ENCODE measurements at places on chromosomes 2 and 18.

GRCh38 chr2:208183526-208183925 lies 6.3 kb downstream of the C2orf80 start:
- DNase-seq = no peak

DNA sequence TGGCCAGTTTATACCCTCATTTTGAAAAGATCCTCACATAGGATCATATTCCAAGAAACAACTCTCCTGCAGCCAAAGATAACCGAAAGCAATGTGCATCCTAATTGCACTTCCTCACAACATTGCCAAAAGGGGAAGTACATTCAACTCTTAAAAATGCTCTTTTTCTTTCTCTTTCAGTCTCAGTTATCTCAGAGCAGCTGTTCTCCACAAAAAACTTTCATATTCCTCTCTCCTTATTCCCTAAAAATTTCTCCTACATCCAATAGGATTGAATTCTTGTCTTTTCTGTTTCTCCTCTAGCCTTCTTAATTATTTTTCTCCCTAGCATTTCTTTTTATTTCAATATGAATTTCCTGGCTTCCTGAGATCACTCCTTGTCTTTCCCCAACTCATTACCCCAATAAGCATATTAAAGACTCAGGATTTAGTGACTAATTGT lies 7.4 kb upstream of the VRK2 start:
- DNase-seq = no peak

GRCh38 chr2:20486571-20486970 lies 39.7 kb downstream of the RHOB start:
- peak; percentile 28 for DNase-seq

DNA sequence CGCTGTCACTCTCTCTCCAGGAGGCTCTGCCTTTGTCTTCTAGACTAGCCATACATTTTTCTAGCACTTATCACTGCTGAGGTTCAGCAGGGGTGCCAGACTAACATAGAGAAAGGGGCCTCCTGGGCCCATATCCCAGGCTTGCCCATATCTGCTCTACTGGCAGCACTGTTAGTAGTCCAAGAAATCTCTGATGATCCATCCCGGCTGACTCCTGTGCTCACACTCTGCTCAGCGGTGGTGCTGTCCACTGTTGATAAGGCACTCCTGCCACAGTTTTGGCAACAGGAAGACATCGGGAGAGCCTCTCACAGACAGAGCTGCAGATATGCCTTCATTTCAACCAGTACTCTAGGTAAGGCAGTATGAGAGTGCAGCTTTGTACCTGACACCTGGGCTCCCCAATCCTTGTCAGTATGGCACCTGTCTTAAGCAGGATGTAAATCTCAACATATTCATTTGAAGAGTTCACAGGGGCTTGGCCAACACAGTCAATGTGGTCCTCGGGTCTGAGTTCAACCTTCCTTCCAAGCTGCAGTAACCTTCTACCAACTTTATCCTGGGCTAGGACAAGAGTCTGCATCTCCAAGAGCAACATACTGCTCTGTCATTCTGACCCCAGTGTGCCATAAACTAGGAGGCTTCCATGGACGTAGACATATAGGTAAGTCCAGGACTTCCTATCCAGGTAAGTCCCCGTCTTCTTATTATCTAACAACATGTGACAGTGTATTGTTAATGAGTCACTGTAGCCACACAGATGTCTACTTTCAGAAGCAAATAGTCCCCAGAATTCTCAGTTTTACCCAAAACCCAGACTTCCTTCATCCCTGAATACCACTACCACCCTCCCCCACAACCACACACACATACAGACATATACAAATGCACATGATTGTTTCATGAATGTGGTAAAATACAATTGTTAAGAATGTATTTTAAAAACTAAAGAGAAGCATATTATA lies 16.2 kb downstream of the KLF7 start:
- DNase-seq = no peak

GRCh38 chr2:39468579-39469451 lies 31.7 kb upstream of the MAP4K3 start:
- DNase-seq = no peak

- no peak for DNase-seq
These were observed 68.7 kb upstream of the EDAR start for GRCh38 chr2:109057686-109058085.

DNA sequence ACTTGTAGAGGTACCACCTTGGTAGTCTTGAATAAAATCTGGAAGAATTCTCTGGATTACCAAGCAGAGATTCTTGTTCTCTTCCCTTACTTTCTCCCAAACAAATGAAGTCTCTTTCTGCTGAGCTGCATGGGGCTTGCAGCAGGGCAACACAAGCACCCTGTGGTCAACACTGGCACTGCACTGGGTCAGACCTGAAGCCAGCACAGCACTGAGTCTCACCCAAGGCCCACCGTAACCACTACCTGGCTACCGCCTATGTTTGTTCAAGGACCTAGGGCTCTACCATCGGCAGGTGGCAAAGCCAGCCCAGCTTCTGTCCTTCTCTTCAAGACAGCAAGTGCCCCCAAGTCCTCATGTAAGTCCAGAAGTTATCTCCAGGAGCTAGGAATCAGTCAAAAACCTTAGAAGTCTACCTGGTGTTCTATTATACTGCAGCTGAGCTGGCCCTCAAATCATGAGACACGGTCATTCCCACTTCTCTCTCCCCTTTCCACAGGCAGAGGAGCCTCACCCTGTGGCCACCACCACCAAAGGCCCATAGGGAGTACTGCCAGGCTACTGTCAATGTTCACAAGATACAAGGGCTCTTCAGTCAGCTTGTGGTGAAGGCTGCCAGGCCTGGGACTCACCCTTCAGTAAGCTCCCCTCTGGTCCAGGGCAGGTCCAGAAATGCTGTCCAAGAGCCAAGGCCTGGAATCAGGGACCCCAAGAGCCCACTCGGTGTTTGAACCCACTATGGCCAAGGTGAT lies 18.4 kb downstream of the VPS54 start:
- DNase-seq = no peak

DNA sequence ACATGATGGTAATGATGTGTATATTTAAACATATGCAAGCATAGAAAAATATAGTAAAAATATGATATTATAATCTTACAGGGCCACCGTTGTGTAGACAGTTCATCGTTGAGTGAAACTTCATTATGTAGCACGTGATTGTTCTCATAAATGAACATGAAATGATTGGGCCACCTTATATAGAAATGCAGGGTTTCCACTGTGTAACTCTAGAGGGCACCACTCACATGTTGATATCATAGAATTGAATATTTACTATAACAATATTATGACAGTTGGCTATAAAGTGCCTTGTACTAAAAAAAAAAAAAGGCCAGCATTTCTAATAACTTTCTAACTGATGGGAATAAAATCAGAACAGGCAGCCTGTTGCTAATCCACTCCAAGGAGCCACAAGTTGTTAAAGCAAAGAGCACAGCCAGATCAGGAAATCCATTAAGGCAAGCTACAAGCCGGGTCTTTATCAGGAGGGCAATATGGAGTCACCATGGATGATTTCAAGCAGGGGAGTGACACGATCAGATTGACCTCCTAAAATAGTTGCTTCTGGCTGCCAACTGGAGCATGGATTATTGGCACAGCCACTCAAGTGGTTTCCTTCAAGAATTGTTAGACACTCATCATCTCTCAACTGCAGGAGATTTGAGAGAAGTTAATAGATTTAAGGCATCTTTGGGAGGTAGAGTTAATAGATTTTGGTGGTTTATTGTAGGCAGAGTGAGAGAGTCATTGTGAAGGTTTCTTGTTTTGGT lies 16.7 kb downstream of the IL1F10 start:
- no peak for DNase-seq

DNA sequence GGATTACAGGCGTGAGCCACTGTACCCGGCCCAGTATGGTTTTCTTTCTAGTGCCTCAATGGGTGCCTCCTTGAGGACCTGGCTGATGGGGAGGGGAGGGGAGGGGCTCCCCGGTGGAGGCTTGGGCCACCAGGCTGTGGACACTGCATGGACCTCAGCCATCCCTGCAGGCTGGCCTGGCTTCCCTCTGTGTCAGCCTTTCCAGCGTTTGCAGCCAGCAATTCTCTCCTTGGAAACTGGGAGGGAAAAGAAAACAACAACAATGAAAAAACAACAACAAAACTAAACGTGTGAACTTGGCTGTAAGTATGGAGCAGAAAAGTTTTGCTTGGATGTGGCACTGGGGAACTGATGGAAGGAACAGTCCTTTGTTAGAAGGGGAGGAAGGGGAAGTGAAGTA lies 159.3 kb downstream of the GLI2 start:
- DNase-seq = no peak

GRCh38 chr18:48800466-48800865 lies 150.3 kb downstream of the SMAD7 start:
- DNase-seq = peak; percentile 49

DNA sequence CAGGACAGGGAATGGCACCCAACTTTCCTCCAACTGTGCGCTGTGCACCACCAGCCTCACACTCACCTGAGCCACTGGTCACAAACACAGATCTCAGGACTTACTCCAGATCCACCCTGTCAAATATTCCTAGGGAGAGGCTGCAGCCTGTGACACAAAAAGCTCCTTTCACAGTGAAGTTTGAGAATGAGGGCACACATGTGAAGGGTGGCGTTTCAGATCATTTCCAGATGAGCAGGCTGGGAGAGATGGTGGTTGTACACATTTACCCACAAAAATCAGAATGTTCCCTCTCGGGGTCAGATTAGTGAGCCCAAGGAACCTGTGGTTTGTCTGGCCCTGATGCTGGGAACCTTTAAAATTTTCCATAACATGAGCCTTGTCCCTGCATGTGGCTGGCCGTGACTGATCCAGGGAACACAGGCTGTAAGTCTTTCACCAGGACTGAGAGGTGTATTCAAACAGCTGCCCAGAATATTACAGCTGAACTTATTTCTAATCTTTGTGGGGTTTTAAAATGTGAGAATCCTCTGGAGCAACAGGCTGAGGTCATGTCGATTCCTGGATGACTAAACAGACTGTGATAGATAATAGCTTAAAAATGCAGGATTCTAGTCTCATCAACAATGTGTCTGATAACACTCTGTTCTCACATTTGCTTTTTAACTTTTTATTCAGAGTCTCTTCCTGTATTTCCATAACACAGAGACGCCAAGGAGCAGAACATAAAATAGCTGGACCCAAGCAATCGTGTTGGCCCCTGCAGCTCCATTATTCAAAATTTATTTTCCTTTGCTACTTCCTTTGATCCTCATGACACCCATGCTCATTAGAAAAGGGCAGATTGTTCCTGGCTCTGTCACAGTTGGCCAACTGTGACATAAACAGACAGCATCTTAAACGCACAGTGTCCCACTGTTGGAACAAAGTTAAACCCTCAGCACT lies 35.5 kb downstream of the IL1R2 start:
- DNase-seq = no peak

DNA sequence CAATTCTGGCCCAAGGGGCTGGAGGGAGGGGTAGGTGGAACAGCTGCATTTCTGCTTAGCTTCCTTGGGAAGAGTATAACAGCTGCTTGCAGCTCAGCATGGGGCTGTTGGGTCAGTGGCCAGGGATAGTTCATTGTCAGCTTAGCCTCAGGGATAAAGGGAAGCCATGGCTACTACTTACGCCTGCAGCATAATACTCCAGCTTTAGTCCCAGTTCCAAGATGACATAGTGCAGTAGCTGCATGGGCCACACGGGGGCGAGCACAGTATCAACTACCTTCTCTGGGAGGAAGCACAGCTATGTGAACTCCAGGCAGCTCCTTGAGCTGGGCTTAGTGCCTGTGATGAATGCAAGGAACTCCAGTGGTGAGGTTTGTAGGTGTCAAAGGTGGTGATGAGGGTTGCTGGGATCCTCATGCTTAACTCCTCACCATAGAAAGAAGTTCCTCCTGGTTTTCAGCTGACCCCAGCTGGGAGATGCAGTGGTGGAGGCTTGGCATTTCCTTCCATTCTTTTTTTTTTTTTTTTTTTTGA lies 35.4 kb upstream of the RHOB start:
- peak; percentile 84 for DNase-seq

GRCh38 chr2:233867993-233868532 lies at the start of gene MSL3B:
Gene MSL3B (minus strand): TSS chr2:233868386.
- DNase-seq = peak; percentile 78

DNA sequence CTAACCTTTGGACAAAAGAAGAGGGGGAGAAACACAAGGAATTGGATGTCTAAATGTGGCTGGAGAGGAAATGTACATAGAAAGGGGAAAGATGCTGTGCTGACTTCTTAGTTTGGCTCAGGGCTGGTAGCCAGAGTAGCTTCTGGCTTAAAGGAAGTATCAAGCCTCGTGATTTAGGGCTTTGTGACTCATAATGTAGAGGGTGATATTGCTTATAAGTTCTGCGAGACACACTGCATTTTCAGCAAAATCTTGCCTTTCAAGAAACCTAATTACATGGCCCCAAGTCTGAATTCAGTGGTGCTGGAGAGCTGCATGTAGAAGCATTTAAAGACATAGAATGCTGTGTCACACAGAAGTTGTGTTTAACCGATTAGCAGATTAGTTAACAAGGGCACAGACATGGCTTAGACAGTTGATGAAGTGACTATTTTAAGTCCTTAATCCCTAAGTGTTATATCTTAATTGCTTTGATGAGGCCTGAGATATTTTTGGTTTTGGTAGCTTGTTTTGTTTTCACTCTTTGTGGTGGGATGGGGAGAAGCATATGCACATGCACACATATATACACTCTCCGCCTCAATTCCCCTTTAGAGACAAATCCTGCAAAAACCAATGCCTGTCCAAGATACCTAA lies 66.4 kb downstream of the EPAS1 start:
- no peak for DNase-seq

GRCh38 chr18:3219631-3220335 lies at the start of gene MYOM1:
Gene MYOM1 (minus strand): TSS chr18:3219968. CDS start chr18:3215223, 4,745 bp downstream.
- DNase-seq = no peak

DNA sequence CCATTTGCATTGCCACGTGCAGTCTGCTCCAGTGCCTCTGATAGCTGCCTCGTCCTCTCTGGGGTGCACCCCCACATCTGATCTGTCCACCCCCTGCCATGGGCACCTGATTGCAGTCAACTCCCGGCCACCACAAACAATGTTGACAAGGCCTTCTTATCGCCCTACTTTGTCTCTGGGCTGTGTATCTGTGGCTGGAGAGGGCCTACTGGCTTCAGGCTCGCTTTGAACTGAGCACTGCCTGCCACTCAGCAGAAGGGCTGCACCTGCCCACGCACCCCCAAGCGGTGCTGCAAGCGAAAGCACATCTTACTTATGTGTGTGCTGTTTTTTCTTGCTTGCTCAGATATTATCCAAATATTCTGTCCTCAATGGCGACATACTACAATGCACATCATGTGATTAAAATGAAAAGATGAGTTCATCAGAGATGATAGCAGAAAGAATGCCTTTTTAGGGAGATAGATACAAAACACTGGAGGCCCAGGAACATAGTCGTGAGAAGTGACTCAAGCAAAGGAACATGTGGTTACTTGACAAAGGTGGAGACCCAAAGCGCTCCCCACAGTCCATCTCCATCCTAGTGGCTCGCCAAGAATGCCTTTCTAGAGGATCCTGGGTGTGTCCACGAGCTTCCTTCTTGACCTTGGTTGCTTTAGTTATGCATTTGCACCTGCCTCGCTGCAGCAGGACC lies 28.8 kb downstream of the FBLN7 start:
- DNase-seq = no peak
